ENCODE measurements at places on chromosomes 12 and 14. TPM values are rescaled to one million over a fixed set of nuclear protein-coding genes. Genes with fewer than 3 reads are reported as not detected.
A peak's percentile ranks its signal among the peaks of the same experiment; 100 is the strongest.

The GSC gene
- total RNA-seq: 9.4 TPM

GRCh38 chr12:83335748-83336147 is 649.0 kb downstream of the TMTC2 start:
- H3K27me3 ChIP-seq: no peaks in the 10 kb centered on the region
- no peak overlapping the region for H3K27ac ChIP-seq
- H3K36me3 ChIP-seq: no peaks in the 10 kb centered on the region
- H3K4me3 ChIP-seq: no peak overlapping the region
- no peaks in the 10 kb centered on the region for H3K4me1 ChIP-seq

DNA sequence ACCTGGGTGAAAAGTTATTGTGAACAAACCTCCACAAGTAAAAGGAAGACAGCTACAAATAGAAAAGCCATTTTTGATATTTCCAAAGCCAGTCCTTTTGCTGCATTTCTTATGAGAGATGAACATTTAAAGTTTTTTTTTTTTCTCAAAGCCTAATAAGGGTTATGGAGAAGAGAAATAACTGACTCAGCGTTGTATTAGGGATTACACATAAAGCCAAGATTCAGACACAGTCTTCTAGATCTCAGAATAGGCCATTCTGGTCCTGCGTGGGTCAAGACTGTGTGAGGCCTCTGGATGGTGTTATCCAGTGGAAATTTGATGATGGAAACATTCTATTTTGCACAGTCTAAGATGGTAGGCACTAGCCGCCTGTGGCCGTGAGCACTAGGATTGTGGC is 459.8 kb downstream of the EGLN3 start:
- H3K27me3 ChIP-seq: peaks cover 13% of the 10 kb centered on the region
- no peak for DNase-seq
- no peaks in the 10 kb centered on the region for H3K4me1 ChIP-seq
- no peak overlapping the region for H3K27ac ChIP-seq

The POTEG gene
- total RNA-seq: 0.36 TPM

The SDR9C7 gene
- total RNA-seq: not detected

DNA sequence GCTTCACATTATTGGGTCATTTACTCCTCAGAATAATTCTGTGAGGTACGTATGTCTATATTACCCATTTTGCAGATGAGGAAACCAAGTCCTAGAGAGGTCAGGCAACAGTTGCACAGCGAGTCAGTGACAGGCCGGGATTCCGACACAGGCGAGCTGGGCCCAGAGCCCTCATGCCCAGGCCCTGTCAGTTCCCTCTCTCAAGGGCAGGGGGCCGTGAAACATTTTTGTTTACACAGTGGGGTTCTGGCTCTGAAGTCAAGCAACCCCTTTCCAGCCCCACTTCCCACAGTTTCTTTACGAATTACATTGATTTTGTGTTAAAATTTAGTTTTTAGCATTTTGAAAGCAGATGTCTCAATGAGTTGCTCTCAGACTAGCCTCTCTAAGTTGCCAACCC is 46.7 kb downstream of the ESRRB start:
- H3K4me3 ChIP-seq: no peak overlapping the region
- no peaks in the 10 kb centered on the region for H3K36me3 ChIP-seq
- no peak overlapping the region for H3K27ac ChIP-seq
- DNase-seq: no peak
- H3K27me3 ChIP-seq: no peaks in the 10 kb centered on the region
- H3K4me1 ChIP-seq: no peaks in the 10 kb centered on the region

DNA sequence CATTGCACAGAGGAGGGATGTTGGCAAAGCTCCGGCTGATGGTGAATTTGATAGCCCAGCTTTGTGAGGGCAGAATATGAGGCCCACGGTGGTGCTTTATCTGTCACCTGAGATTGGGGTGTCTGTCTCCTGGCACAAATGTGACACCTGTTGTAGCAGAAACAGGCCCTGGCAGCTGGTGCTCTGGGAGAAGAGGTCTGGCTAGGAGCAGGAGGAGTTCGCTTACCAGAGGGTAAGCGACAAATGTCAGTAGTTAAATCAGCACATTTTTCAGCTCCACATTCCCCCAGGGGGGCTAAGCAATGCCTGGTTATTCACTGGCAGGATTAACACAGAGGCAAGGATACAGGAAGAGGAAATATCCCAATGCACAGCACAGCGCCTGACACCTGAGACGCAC is 71.1 kb downstream of the B4GALNT3 start:
- H3K27me3 ChIP-seq: peaks cover 3% of the 10 kb centered on the region
- no peaks in the 10 kb centered on the region for H3K36me3 ChIP-seq
- no peak overlapping the region for H3K4me3 ChIP-seq
- no peak for DNase-seq
- no peak overlapping the region for H3K27ac ChIP-seq

The PLD4 gene
- total RNA-seq: not detected

DNA sequence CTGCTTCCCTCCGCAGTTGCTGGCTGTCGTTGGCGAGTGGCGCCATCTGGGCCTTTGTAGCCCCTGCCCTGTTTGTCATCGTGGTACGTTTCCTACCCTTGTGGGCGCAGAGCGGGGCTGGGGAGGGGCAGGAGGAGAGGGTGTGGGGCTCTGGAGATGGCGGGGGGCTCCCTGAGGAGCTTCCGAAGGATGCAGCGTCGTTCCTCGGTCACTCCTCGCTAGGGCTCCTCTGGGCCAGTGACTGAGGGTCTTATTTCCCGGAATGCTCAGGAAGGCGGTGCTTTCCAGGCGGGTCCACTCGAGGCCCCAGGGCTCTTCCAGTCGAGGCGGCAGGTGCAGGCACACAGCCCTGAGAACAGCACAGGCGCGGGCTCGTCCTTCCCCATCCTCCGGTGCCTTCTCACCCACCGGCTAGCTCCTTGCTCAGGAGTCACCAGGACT is 167.1 kb downstream of the ADGRD1 start:
- H3K4me3 ChIP-seq: no peak overlapping the region
- DNase-seq: no peak
- no peak overlapping the region for H3K27ac ChIP-seq
- no peaks in the 10 kb centered on the region for H3K36me3 ChIP-seq
- no peaks in the 10 kb centered on the region for H3K4me1 ChIP-seq

DNA sequence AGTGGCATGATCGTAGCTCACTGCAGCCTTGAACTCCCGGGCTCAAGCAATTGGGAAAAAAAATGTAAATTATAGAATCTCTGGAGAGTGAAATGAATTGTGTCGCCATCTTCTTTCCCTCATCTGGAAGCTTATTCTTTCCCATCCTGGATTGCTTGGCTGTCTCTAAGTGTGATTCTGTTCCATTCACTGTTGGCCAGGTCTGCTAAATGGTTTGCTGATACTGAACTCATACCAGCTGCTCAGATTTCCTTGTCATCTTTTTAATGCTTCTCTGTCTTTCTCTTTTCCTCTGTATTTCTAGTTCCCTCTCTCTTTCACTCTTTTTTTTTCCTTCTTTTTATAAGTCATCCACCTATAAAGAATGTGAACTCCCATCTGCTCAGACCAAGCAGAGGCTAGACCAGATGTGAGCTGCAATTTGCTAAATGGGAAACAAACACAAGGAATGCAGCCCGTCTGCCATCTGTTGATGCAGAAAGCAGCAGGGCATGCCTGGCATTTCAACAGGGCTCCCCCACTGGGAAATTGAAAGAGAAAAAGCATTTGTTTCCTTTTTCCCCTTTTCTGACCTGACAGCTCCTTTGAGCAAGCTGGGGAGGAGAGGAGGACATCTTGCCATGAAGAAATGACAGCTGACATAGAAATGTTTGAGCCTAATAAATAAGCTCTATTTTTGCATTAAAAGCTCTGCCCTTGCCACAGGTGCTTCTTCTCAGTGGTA is 1823.6 kb upstream of the FLRT2 start:
- H3K4me1 ChIP-seq: no peaks in the 10 kb centered on the region
- DNase-seq: no peak
- H3K4me3 ChIP-seq: no peak overlapping the region
- no peaks in the 10 kb centered on the region for H3K36me3 ChIP-seq
- H3K27ac ChIP-seq: no peak overlapping the region

DNA sequence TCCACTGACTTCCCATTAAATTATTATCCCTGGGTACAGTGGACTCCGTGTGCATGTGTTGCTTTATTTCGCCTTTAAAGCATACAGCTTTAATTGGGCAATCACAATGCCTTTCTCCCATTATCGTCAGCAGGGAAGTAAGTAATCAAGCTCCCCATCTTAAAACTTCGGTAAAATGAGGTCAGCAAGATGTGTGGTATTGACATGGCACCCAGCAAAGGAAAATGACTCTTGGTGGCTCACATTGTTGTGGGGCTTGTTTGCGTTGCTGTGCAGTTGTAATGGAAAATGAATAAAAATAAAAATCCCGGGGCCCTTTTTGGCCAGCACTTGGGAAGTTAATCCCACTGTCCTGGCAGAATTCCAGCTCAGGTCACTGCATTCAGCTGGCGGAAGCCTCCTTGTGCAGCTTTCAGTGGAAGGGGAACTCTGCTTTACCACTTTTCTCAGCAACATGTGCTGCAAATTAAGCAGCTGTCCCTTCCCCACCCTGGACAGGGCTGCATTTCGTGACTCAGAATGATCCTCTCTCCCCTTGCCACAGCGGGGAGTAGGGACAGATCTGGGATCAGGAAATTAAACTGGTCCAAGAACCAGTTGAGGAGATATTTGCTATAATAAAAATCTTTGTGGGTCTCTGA is 13.9 kb upstream of the ATP2A2 start:
- peaks cover 31% of the 10 kb centered on the region for H3K4me1 ChIP-seq
- DNase-seq: peak; percentile 62
- peak overlapping the region; percentile 20 for H3K4me3 ChIP-seq
- no peaks in the 10 kb centered on the region for H3K36me3 ChIP-seq

- H3K4me3 ChIP-seq: no peak overlapping the region
- DNase-seq: no peak
- H3K27me3 ChIP-seq: no peaks in the 10 kb centered on the region
- H3K27ac ChIP-seq: no peak overlapping the region
- no peaks in the 10 kb centered on the region for H3K4me1 ChIP-seq
Measured at GRCh38 chr12:118655588-118655987, 279.2 kb downstream of the SUDS3 start.

DNA sequence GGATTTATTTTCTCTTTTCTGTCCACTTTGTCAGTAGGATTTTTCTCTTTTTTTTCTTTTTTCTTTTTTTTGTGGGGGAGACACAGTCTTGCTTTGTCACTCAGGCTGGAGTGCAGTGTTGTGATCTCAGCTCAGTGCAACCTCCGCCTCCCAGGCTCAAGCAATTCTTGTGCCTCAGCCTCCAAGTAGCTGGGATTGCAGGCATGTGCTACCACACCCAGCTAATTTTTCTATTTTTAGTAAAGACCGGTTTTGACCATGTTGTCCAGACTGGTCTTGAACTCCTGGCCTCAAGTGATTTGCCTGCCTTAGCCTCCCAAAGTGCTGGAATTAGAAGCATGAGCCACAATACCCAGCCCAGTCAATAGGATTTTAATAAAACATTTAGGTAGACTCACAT is 21.0 kb upstream of the TBK1 start:
- DNase-seq: no peak
- no peak overlapping the region for H3K4me3 ChIP-seq
- no peaks in the 10 kb centered on the region for H3K4me1 ChIP-seq
- H3K27ac ChIP-seq: no peak overlapping the region
- no peaks in the 10 kb centered on the region for H3K27me3 ChIP-seq
- H3K36me3 ChIP-seq: peaks cover 92% of the 10 kb centered on the region

- no peak overlapping the region for H3K4me3 ChIP-seq
- peaks cover 19% of the 10 kb centered on the region for H3K27me3 ChIP-seq
- no peak for DNase-seq
- H3K27ac ChIP-seq: no peak overlapping the region
- H3K4me1 ChIP-seq: no peaks in the 10 kb centered on the region
- no peaks in the 10 kb centered on the region for H3K36me3 ChIP-seq
Measured at GRCh38 chr12:4281173-4281654, 7.7 kb downstream of the CCND2 start.

The HOXC12 gene
- under 0.01 TPM for total RNA-seq

DNA sequence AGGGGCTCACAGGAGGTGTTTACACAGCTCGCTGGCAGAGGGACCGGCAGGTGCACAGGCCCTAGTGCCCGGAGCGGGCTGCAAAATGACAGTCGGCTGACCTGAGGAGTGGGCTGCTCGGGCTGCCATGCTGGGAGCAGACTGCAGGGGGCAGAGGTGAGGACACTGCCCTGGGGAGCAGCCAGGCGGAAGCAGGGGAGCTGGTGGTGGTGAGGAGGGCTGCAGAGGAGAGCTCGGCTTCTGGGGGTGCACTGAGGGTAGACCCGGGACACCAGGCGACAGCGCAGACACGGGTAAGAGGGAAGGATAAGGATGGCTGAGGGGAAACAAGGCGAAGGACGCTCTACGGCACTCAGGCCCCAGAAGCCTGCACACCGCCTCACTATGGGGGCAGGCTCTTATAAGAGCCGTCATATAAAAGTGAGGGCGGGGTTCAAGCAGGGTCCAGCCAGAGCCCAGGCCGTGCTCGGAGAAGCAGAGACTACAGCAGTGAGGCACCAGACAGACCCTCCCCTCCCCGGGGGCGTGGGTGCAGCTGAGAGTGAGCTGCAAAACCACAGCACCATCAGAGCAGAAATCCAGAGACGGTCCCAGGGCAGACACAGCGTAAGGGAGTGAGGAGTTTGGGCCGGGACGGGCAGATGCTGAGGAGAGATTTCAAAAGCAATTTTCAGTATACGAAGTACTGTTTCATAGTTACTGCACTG is 62.5 kb downstream of the CCDC88C start:
- peaks cover 9% of the 10 kb centered on the region for H3K4me1 ChIP-seq
- peak; percentile 56 for DNase-seq
- H3K27me3 ChIP-seq: peaks cover 8% of the 10 kb centered on the region
- H3K36me3 ChIP-seq: no peaks in the 10 kb centered on the region

DNA sequence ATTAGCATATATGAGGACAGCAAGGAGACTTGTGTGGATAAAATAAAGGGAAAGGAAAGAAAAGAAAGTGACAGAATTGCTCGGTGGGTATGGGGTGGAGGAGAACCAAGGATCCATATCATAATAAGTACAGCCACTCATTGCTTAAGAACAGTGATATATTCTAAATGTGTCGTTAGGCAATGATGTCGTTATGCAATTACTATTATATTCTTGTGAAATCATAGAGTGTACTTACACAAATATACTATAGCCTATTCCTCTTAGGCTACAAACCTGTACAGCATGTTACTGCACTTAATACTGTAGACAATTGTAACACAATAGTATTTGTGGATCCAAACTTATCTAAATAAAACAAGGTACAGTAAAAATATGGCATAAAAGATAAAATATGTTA is 271.1 kb downstream of the CCER1 start:
- peaks cover 15% of the 10 kb centered on the region for H3K4me1 ChIP-seq
- no peaks in the 10 kb centered on the region for H3K27me3 ChIP-seq
- no peak overlapping the region for H3K4me3 ChIP-seq
- no peak overlapping the region for H3K27ac ChIP-seq
- DNase-seq: no peak

GRCh38 chr12:71694099-71694820 is 8.4 kb downstream of the TMEM19 start:
- no peak overlapping the region for H3K4me3 ChIP-seq
- H3K27me3 ChIP-seq: no peaks in the 10 kb centered on the region
- peaks cover 6% of the 10 kb centered on the region for H3K36me3 ChIP-seq
- no peak for DNase-seq

GRCh38 chr14:105060751-105061427 is 4.3 kb downstream of the GPR132 start:
- no peak overlapping the region for H3K4me3 ChIP-seq
- H3K4me1 ChIP-seq: no peaks in the 10 kb centered on the region
- DNase-seq: peak; percentile 83
- H3K36me3 ChIP-seq: no peaks in the 10 kb centered on the region
- no peak overlapping the region for H3K27ac ChIP-seq

- no peak overlapping the region for H3K27ac ChIP-seq
- H3K27me3 ChIP-seq: no peaks in the 10 kb centered on the region
- H3K4me3 ChIP-seq: no peak overlapping the region
- no peak for DNase-seq
Measured at GRCh38 chr14:93146119-93146518, 30.4 kb upstream of the ITPK1 start.
